Stimulated activated CD4-positive, alpha-beta T cell treated with anti-CD3 and anti-CD28 coated beads, TNF-alpha, amount 100 ng/mL, for 4 hours (primary cell): ENCODE measurements at places on chromosomes 13 and 19.

- no peak for DNase-seq
Measured at GRCh38 chr13:40187841-40188591, 478.4 kb downstream of the FOXO1 start.

DNA sequence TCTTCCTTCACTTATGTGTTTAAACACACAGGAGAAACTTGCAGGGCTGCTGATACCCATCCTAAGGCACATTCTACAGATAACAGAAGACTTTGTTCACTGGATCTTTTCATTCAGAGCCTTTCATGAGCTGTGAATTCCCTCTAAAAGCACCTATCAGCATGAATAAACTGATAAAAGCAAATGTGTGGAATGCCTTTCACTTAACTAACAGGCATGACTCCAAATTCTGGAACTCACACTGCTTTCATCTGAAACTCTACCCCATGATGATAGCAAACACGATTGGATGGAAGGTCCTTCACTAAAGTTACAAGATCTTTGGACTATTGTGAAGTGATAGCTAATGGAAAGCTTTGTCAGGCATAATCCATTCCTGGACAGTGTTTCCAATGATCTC is 457.3 kb downstream of the EFNB2 start:
- no peak for DNase-seq

GRCh38 chr19:8209462-8210378 is 550 bp downstream of the CERS4 start:
- DNase-seq: peak; percentile 57

- no peak for DNase-seq
Measured at GRCh38 chr13:97844151-97844550, 109.3 kb upstream of the IPO5 start.

- DNase-seq: no peak
Measured at GRCh38 chr13:30061217-30061616, 210.8 kb upstream of the UBL3 start.

GRCh38 chr13:94387047-94387446 is 92.4 kb downstream of the DCT start:
- no peak for DNase-seq

DNA sequence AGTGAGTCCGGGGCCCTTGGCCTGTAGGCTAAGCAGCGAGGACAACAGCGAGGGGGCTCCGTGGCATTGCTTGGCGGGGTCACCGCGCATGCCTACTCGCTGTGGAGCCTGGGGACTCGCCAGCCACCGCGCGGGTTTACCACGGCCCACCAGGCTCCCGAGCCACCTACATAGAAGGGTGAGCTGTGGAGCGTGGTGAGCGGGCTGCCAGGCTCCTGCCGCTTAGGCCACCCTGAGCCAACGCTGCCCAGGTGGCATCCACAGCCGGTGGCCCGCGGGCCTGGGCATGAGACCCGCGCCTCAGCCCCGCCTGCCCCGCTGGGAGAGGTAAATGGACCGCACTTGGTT is 31.2 kb downstream of the C1QTNF9 start:
- no peak for DNase-seq

DNA sequence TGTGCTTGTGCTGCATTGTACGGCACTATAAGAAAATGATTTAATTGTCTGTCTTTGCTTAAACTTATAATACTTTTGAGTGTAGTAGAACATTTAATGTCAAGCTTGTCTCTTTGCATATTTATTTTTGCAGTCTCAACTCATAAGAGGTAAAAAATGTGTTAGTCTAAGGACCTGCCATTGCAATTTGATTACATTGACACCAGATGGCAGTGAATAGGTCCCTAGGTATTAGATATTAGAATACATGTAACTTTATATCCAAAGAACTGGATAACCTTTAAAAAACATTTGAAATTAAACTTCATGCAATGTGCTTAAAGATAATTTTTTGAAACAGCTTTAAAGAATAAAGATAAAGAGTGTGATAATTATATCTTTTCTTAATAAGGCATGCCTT is 1421.3 kb downstream of the OLFM4 start:
- DNase-seq: no peak

DNA sequence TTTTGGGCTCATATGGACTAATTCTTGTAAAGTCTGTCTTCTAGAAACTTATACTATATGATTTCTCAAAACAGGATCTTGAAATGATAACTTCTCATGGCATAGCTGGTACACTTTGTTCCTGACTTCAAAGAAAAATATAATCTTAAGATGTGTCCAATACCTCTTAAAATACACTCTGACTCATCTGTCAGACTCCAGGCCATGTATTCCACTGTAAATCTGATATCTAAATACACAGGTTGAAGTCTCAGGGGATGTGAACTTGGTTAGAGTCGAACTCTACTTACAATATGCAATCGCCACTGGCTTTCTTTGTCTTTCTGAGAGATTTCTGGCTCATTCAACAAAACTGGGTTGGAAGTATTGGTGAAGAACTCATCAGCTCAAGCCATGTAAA is 99.8 kb downstream of the LACC1 start:
- DNase-seq: no peak

DNA sequence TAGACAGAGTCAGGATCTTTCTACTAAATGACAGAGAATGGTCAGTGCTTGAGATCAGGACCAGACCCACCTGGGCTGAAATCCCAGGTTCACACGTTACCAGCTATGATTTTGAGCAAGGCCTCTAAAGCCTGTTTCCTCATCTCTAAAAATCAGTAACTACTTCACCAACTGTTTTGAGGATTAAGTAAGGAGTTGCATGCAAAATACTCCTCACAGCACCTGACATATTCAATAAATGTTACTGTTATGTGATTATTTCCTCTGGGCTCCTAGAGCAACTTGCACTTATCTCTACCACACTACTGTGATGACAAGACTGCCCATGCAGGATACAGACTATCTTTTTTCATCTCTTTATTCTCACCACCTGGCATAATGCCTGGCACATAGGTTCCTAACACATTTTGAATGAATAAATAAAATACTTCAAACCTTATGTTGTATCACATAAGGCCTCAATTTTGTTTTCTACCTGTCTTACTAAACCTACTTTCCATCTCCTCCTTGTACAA is 1.8 kb downstream of the KATNAL1 start:
- DNase-seq: no peak

GRCh38 chr19:5192568-5192967 is 148.0 kb downstream of the PTPRS start:
- no peak for DNase-seq

GRCh38 chr13:95113601-95114000 is 187.7 kb downstream of the ABCC4 start:
- DNase-seq: no peak

- no peak for DNase-seq
Measured at GRCh38 chr13:27442071-27442647, 8.2 kb downstream of the MTIF3 start.

DNA sequence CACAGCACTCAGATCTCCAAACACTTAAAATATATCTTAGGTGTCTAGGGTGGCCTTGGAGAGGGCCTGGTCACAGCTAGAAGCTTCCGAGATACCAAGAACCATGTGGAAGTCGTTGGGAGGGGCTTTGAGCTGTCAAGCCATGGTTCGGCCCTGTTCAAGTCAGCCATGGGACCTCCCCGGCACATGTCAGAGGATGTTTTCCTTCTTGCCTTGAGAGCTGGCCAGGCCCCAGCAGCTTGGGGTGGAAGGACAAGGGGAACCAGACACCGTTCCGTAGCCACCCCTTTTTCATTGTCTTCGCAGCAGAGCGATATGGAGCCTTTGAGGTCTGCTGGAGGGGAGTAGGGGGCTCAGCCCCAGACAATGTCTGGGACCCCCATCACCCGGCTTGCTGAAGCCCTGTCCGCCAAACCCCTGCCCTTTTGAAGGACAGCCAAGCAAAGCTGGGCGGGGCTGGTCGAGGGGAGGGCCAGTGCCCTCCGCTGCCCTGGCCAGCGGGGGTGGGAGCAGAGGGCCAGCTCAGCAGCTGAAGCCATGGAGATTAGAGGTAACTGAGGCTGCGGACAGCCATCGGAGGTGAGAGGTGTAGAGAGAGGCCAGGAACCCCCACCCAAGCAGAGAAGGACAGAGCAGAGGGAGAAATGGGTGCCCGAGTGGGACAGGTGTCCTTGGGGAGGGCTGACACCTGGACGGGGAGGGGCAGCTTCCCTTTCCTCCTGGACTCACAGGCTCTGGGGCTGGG is 435 bp downstream of the KLK11 start:
- DNase-seq: no peak

DNA sequence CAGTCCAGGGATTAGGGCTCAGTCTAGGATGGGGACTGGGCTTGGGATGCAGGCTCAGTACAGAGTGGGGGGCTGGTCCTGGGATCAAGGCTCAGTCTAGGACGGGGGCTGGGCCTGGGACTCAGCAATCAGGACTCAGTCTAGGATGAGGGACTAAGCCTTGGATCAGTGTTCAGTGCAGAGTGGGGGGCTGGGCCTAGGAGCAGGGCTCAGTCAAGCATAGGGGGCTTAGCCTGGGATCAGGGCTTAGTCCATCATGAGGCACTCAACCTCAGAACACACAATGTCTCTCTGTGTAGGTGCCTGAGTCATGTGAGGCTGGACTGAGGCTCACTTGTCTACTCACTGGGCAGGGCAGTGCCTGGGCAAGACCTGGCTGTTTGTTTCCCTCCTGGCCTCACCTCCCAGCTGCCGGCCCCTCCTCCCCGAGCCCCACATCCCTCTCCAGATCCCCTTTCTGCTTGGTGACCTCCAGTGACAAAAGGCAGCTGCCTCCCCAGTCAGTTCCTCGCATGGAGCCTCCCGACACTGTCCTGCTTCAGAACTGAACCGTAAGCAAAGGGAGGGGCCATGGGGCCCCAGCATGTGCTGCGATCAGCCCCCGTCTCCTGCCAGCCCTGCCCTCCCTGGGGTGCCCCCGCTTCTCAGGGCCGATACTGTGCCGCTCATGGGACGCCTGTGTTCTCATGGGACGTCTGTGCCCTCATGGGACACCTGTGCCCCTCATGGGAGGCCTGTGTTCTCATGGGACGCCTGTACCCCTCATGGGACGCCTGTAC is 6.5 kb upstream of the S1PR4 start:
- no peak for DNase-seq

DNA sequence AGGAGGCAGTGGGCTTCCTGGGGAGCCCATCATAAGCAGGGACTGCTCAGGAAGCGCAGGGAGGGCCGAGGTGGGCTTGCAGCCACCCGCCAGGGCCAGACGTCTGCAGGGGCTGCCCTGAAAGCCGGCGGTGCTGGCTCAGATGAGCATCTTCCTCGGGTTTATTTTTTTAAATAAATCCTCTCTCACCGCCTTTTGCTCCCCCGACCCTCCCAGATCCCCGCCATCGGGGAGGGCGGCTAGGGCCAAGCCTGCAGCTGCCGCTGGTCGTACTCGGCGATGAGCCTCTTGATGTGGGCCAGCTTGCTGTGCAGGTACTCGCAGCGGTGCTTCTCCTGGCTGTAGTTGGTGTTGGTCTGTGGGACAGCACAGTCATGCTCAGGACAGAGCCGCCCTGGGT is 6.6 kb upstream of the ISYNA1 start:
- no peak for DNase-seq

DNA sequence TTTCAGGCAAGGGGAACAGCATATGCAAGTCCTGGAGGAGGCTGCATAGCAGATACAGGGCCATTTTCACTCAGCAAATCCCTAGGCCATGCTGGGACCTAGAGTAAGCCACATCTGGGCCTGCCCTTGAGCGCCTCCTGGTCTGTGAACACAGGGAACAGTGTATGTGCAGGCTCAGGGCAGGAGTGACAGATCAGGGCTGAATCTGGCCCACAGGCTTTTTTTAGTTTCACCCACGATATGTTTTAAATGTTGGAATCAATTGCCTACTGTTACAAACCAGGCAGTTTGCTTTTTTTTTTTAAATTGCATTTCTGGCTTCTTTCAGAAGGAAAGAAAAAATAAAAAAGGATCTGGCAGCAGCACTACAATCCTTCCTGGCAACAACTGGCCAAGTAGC is 1.5 kb upstream of the TMEM145 start:
- DNase-seq: no peak

DNA sequence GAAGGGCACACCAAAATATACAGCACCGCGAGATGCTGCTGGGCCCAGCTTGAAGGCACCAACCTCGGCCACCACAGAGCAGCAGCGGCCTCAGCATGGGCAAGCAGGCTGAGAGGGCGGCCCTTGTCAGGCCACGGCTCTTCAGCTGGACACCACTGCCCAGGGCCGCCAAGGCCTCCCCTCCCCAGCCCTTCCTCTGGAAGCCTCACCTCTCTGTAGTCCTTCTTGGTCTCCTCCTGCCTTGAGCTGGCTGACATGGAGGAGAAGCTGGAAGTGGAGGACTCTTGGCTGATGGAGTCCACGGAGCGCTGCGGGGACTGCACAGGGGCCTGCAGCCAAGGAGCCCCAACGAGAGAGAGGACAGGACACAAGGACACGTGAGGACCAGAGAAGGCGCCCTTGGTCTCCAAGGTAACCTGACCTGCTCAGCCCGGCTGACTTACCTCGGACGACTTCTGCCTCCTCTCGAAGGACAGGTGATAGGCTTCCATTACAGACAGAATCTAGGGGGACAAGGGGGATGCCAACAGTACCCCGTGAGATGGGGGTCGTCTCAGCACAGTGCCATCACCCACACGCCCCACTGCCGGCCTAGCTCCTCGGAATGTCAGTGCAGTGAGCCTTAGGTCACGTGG is 38.2 kb downstream of the PDCD5 start:
- no peak for DNase-seq

- DNase-seq: no peak
Measured at GRCh38 chr13:97492684-97493371, 58.9 kb downstream of the RAP2A start.

GRCh38 chr13:78562237-78562889 is 41.0 kb downstream of the POU4F1 start:
- DNase-seq: no peak

GRCh38 chr13:26946684-26947343 is 186.2 kb upstream of the GPR12 start:
- DNase-seq: no peak

- no peak for DNase-seq
Measured at GRCh38 chr19:51664131-51664530, 17.5 kb upstream of the SIGLEC14 start.

GRCh38 chr19:36139473-36140303 is at the start of gene CAPNS1:
TSS of gene CAPNS1 (plus strand) at chr19:36140066. CDS start at chr19:36141012, 946 bp downstream.
- peak; percentile 82 for DNase-seq

DNA sequence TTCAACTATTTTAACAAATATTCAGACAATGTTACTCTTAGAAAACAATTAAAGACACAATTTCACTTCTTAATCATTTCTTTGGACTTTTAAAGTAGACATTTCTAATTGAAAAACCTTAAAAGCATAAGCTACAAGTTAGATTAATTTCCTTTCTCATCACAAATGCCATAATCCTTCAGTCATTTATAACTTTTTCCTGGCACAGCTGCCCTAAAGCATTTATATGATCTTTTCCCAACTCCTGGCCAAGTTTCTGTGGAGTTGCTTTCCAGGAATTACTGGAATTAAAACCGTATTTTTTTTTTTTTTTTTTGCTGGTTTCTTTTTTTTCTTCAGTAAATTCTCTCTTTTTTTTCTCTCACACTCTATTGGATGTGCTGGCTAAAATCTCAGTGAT is 615.9 kb downstream of the TBC1D4 start:
- DNase-seq: no peak

DNA sequence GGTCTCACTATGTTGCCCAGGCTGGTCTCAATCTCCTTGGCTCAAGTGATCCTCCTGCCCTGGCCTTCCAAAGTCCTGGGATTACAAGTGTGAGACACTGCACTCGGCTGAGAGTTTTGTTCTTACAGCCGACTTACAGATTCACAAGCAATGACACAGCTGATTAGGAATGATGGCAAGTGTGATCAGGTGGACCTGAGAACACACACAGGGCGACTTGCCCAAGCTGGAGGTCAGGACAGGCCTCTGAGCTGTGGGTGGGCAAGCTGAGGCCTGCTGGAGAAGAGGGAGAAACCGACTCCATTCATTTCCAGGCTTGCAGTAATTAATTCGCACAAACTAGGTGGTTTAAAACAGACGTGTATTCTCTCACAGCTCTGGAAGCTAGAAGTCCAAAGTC is 8.1 kb upstream of the ATG4D start:
- DNase-seq: no peak

GRCh38 chr13:99367663-99368448 is 60.7 kb upstream of the GPR183 start:
- no peak for DNase-seq
